ENCODE measurements at places on chromosomes 5 and 9.

GRCh38 chr9:137583347-137583746, 4.6 kb upstream of the DPH7 start:
- no peak for DNase-seq

- no peak for DNase-seq
Observed at GRCh38 chr9:113616621-113617496, 153.3 kb downstream of the RGS3 start.

DNA sequence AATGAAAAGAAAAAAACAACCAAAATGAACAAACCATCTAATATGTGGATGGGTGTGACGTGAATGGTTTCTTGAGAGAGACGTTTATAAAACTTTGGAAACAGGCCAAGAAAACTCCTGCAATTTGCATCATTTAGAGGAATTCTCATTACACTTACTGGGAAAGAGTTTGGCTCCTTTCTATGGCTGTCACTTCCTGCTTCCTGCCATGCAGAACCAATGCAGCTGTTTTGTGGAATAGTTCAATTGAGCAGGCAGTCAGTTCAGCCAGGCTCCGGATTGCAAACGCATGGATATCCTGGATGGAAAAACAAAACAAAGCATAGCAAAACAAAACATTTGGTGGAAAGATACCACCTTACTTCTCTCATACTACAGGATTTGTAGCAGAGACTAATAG, 36.6 kb downstream of the FAM114A2 start:
- DNase-seq: no peak

DNA sequence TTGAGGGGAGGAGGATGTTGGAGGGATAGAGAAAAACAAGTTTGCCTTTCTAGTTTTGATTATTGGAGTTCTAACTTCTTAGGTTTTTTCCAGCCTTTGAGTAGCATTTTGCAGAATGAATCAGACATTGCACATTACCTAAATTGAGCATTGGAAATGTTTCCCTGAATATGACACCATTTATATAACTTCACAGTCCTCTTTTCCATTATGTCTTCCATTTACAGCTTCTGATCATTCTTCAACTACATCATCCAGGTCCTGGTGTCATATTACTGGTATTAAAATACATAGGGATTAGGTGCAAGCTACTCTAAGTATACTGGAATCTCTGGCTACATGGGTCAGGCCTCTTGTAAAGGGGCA, 286.1 kb downstream of the ARHGAP26 start:
- no peak for DNase-seq

DNA sequence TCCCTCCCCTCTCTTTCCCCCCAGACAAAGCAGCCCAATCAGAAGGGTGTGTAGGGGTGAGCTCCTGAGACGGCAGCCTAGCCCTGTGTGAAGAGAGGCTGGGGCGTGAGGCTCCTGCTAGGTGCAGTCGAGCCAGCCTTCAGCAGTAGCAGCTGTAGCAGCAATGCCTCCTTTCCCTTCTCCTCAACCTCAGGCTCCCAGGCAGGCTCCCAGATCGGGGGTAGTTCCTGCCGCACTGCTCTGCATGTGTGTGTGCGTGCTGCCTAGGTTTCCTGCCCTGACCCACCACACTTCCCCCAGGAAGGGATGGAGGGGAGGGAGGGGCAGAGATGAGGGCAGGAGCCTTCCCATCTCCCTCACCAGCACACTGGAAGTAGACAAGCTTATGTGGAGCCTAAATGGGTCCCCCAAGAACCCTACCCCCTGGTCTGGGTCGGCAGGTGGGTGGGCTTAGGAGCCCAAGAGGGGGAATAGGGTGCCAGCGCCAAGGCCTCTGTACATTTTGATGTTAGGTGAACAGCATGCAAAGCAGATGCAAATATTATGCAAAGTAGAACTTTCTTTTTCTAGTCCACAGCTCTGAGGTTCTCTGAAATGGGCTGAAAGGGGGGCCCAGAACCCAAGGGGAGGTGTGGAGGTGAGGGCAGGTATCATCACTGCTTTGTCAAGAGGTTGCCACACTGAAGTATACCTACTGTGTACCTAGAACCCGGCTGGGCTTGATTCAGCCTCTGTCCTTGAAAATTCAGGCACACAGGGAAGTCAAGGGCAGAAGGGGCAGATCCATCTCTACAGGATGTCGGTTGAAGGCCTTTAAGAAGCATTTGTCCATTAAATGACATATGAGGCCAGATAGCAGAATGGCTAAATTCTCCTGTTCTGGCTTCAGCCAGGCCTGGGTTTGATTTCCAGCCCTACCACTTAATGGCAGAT, 57.8 kb downstream of the CXXC5 start:
- DNase-seq: no peak

- no peak for DNase-seq
Observed at GRCh38 chr5:99000876-99001275, 72.1 kb upstream of the CHD1 start.

- DNase-seq: no peak
Observed at GRCh38 chr5:90606539-90606938, 47.9 kb downstream of the ADGRV1 start.

DNA sequence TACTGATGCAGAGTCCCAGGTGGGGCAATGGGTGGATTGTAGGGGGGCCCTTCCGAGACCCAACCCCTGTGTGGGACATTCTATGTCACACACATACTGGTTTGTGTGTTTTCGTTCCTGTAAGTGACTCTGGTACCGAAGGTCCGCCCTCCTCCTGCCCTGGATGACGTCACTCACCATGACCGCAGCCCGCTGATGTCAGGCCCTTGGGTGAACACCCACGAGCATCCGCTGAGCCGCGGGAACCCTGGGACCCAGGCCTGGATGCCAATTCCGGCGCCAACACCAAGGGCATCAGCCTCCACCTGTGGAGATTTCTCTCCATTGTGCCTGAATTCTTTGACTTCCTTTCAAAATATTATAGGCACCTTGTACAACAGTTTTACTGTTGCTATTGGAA, 184.3 kb downstream of the MTRR start:
- DNase-seq: no peak

DNA sequence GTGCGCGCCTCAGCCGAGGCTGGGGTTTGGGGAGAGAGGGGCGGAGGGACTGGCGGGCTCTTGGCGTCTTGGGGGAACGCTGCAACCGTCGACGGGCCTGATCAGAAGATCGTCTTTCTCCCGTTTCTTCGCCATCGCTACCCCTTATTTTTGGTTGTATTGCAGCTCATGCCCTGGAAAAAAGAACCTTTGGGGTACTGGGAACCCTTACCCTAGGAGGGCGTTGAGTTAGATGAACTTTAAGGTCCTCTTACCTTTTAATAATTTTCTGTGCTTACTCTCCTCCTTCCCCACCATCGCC, 719 bp downstream of the PAIP2 start:
- DNase-seq: no peak

DNA sequence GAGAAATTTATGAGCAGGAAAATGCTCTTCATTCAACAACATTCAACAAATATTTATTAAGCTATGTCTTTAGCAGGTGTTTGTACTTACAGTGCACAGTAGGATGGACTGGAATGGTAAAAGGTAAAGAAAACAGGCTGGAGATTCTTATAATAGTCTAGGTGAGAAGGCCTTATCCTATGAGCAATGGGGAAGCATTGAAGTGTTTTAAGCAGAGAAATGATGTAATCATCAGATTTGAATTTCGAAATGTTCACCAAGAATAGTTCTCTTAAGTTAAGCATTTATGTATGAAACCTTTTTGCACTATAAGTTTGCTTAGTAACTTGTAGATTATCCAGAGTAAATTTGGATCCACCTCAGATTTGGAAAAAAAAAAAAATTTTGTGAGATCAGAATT, 209.3 kb downstream of the NR3C1 start:
- no peak for DNase-seq

- no peak for DNase-seq
Observed at GRCh38 chr5:141762790-141763368, 80.8 kb upstream of the ARAP3 start.

DNA sequence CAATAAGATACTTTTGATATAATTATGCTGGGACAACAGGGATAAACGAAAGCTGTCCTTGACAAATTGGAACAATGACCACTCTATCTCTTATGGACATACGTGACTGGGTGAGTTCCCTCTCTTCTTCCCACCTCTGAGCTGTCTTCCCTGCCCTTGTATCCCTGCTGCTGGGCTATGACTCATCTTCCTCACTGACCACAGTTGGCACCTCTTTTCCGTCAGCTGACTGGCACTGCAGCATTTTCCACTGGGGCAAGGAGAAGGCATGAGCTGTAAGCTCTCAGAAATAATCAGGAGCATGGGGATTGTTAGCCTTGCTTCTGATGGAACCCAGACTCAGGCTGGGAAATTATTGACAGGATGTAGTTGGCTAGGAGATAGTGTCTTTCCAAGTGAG, 48.7 kb downstream of the PCSK1 start:
- no peak for DNase-seq

DNA sequence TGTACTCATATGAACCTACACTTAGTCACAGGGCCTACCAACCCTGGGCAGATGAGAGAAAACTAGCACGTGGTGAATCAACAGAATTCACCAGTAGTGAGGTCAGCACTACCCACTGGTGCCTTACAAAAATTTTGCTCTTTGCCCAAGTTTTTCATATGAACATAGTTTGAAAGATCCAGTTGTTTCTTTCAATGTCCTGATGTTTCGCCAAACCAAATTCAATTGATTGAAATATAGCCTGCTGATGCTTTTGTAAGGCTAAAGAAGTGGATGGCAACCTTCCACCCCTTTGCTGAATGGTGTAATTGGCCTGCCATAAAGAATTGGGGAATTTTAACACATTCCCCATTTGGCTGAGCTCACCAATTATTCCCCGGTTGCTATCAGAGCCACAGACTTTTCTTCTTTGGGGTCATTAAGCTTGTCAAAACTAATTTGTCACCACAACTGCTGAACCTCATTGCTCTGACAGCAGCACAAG, 339.2 kb downstream of the GLIS3 start:
- no peak for DNase-seq

DNA sequence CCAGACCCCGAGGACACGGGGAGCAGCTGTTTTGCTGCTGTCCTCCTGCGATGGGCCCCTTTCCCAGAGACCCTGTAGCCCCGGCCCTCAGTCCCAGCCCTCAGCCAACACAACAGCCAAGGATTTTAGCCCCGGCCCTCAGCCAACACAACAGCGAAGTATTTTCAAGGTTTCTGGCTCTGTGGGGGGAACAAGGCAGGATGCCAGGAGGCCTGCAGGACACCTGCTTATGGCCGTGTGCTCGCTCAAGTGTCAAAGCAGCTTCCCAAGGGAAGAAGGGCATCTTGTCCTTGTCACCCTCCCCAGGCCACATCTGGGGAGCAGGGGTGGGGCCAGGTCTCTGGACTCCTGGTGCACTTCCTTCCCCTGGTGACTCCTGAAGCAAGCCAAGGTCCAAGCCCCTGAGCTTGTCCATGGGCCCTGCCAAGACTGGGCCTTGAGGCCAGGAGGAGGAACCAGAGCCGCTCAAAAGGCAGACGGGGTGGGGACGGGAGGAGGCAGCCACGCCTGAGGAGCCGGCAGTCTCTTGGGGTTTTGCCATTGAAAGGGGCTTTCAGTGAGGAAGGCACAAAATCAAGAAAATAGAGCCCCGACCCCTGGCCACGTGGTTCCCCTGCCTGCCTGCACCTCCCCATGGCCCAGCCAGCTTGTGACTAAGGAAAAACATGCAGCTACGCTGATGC, 10.8 kb downstream of the KCNT1 start:
- no peak for DNase-seq

- DNase-seq: no peak
Observed at GRCh38 chr5:78671609-78672008, 23.0 kb upstream of the LHFPL2 start.

DNA sequence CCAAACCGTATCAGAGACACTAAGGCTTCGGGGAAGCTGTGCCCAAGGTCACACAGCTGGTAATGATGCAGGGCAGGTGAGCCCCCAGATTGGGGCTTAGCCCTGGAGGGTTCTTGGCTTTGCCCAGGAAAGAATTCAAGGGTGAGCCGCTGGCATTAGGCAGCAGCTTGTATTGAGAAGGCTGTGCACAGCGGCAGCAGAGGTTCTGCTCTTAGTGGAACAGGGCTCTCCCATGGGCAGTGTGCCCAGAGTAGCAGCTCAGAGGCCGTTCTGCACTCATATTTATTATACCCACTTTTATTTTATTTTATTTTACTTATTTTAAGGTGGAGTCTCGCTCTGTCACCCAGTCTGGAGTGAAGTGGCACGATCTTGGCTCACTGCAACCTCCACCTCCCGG, 85.8 kb upstream of the IER5L start:
- DNase-seq: no peak

DNA sequence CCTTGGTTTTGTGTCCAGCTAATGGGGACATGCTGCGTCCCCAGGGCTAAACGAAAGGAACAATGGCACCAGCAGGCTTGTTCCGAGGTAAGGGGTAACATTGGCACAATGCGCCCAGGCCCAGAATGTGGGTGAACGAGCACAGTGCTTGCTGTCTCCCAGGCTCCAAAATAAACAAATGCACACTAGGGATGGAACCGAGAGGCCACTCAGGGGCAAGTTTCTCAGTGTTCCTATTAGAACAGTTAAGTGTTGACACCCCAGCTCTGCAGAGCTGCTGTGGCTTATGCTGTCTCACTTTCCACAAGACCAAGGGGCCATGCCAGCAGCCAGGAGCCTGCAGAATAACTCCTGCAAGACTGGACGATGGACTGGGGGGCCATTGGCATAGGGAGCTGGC, 492.4 kb downstream of the GADD45G start:
- no peak for DNase-seq

DNA sequence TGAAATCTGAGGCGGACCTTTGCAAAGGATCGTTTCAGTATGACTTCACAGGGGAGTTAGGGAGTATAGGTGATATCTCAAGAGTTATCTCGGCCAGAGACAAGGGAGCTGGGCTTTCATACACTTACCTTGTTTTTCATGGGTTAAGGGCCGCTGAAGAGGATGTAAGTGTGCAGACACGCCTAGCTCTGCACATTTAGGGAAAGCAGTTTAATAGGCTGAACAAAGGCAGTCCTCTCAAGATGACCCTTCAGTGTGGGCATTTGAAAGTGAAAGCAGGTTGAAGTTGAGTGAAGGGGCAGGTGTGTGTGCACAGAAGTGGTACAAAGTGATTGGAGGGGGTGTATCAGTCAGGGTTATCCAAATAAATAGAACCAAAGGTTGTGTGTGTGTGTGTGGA, 33.1 kb upstream of the PRXL2C start:
- no peak for DNase-seq

- no peak for DNase-seq
Observed at GRCh38 chr9:18071651-18072060, 402.3 kb upstream of the ADAMTSL1 start.

- no peak for DNase-seq
Observed at GRCh38 chr9:134026581-134026980, 1.3 kb downstream of the BRD3OS start.

- DNase-seq: no peak
Observed at GRCh38 chr9:137115394-137116026, 977 bp upstream of the DPP7 start.

Measured in NCI-H1930 (cell line).